Fibroblast of mammary gland (primary cell): ENCODE measurements at places on chromosomes 5 and 9.

GRCh38 chr5:179198825-179199224 is 138.7 kb downstream of the ZNF354C start:
- DNase-seq = no peak

DNA sequence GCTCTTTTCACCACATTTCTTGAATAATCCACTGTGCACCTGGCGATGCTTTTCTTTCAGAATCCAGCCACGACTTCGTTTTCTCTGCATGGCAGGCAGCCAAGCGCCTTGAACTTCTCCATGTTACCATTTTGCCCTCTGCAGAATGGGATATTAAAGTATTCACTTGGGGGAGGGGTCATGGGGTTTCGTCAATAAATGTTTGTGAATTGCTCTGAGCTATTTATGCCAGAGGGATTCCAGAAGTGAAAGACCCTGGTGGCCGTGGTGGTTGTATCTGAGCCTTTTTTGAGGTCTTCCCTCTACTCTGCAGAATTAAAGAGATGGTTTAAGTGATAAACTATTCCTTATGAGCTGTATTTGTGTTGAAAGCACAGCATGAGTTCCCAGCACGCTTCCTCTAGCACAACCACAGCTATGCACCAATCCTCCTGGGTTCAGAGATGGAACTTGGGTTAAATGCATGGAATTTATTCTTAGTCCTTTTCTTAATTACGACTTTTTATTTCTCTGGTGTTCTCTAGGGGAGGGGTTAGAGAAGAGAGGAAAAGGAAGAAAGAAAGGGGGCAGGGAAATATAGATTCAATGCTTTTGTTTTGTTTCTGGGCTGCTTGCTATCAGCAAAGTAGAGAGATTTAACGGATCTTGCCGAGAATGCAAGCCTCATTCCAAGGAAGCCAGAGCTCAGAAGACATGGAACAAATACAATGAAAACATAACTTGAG is 478.2 kb upstream of the TNC start:
- peak; percentile 97 for DNase-seq

DNA sequence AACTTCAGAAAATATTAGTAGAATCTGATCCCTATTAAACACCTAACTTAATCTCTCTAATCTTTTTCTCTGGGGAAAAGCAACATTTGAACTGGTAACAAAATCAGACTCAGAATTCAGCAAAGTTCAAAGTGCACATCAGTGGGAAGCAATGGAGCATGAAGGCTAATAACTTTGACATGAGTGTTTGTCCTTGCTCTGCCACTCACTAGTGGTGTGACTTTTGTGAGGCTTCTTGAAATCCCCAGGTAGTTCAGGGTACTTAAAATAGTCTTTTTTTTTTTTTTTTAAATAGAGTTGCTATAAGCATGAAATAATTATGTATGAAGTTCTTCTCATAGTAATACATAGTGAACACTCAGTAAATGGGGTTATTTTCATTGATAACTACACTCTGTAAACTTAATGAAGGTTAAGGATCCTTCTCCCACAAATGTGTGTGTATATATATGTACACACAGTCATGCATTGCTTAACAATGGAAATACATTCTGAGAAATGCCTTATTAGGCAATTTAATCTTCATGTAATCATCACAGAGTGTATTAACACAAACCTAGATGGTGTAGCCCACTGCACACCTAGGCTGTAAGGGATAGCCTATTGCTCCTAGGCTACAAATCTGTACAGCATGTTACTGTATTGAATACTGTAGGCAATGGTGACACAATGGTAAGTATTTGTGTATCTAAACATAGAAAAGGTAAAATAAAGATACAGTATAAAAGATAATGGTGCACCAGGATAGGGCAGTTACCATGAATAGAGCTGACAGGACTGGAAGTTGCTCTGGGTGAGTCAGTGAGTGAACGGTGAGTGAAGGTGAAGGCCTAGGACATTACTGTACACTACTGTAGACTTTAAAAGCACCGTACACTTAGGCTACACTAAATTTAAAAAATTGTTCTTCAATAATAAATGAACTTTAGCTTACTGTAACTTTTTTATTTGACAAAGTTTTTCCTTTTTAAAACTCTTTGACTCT is 73.3 kb upstream of the HMHB1 start:
- no peak for DNase-seq

DNA sequence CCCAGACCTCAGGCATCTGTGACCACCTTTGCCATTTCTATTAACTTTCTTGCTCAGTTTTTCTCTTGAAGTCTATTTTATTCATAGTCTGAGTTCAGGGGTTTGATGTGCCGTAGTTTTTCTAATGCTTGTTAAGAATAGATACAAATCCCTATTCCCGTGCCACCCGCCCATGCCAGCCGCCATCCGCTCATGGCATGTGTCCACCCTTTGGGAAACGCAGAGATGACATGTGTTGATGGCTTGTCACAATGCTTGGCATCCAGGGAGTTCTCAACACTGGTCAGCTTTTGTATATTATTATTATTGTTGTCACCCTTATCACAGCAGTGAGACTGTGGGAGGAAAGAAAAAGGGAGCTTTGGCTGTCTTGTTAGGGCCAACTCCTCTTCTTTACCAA is 17.3 kb upstream of the ANGPTL2 start:
- no peak for DNase-seq

- DNase-seq = no peak
These were observed 120.0 kb downstream of the DAB2IP start for GRCh38 chr9:121771418-121771817.

DNA sequence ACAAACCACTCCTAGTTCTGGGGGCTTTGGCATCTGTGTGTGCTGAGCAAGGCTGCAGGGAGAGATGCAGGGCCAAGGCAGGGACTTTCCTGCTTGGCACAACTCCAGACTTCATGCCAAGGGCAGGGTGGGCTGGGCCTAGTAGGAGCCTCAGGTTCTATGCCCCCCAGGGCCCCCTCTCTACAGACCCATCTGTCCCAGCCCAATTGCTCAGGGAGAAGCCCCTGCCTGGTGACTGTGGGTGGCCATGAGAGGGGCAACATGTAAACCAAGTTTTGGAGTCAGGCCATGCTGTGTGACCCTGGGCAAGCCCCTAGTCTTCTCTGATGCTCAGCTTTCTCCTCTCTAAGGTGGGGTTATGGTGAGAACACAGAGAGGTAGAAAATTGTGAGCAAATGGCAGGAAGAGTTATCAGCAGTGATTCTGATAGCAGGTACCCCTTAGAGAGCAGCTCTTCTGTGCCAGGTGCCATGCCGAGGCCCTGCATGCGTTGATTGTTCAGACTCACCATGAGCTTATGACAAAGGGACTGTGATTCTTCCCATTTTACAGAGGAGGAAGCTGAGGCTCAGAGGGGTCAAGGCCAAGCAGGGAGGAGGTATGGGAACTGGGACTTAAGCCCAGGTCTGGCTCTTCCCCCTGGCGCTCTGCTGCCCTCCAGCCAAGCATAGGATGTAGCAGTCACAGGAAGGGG is 5.2 kb downstream of the OLFML2A start:
- no peak for DNase-seq

- DNase-seq = peak; percentile 46
These were observed 438 bp downstream of the SOX30 start for GRCh38 chr5:157651623-157652376.

DNA sequence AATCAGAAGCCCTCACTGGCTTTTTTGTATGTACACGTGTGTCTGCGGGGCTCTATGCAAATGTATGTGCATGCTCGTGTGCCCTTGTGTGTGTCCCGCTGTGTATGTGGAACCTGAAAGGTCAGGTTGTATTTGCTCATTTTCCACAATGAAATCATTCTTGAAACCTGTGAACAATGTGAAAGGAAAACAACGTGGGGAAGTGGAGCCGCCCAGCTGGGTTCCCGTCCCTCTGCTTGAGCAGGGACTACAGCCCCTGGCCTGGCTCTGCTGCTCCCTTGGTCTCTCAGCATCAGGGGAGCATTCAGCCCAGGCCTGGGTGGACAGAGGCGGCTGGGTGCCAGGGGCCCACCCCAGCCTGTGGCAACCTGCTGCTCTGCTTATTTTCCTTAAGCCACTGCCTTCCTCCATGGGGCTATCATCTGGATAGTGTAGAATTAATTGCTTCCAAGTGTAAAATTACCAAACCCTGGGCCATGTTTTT is 3.0 kb downstream of the ECSCR start:
- no peak for DNase-seq

- no peak for DNase-seq
These were observed 78.4 kb downstream of the TMEM161B start for GRCh38 chr5:88190106-88190834.

- no peak for DNase-seq
These were observed 55.8 kb downstream of the NSD1 start for GRCh38 chr5:177189416-177189815.

GRCh38 chr9:81631218-81631745 is 58.1 kb downstream of the TLE1 start:
- DNase-seq = no peak

DNA sequence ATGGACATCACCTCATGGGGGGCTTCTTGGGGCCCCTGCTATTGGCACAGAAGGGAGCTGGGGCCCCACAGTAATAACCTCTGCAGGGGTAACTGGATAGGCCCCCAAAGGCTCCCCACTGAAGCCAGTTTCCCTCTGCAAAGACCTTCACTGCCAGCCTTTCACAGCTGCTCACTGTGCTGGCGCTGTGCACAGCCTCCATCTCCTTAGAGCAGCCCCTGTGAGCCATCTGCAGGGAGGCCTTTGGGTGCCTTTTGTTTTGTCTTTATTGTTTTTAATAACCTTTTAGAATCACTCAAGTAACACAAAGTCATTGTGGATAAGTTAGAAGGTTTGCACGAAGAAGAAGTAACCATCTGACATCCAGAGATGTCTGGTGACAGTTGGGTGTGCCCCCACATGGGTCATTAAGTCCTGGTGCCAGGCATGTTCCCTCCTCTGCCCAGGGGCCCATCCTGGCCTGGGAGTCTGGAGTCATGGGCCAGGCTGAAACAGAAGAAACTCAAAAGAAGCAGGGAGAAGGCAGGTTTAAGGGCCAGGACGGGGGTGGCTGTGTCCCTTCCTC is 42.7 kb downstream of the NCS1 start:
- DNase-seq = no peak

DNA sequence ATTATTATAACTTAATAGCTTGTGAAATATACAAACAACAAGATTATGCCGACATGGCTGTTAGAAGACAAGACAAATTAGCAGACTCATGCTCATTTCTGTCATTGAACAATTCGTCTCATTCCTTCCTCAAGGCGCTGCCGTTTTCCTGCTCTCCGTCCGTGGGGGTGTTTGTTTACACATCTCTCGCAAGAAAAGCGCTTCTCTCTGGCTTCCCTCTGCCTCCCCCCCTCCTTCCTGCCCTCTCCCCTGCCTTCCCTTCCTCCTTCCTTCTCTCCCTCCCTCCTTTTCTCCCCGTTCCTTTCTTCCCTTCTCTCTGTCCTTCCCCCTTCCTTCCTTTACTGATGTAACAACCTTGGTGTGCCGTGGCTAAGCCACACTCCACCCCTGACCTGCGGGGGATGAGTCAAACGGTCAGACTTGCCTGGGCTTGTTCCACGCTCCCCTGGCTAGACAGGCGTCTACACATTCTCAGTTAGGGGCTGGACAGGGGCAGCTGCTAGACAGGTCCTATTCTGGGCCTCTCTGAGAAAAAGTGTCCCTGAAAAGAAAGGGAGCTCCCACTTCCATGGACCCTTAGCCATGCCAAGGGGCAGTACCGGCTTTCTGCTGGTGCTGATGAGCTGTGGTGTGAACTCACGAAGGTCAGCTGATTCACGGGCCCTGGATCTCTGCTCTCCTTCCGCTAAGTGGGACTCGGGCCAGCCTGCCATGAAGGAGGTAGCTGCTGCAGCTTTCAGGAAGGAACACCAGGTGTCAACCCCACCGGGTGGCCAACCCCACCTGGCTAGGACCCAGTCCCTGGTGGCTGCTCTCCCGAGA is 32.0 kb upstream of the SPTLC1 start:
- peak; percentile 93 for DNase-seq

GRCh38 chr5:81212211-81212751 is 20.8 kb upstream of the CKMT2 start:
- no peak for DNase-seq

- DNase-seq = no peak
These were observed 930 bp downstream of the ANKS6 start for GRCh38 chr9:98795295-98795955.

DNA sequence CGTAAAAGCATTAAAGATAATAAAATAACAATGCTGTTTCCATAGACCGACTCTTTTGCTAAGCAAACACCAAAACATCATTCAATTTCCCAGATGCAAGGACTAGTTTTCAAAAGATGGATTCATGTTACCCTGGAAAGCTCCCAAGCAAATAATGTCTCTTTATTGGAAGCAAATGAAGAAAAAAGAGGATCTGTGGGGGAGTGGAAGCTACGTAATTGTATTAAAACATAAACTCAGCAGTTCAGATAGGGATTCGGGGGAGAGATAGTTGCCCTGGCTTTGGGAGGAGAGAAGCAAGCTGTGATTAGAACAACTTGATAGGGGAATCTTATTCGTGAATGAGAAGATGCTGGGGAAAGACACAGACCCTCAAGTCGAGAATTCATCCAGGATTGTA is 491.0 kb upstream of the CLINT1 start:
- DNase-seq = no peak

DNA sequence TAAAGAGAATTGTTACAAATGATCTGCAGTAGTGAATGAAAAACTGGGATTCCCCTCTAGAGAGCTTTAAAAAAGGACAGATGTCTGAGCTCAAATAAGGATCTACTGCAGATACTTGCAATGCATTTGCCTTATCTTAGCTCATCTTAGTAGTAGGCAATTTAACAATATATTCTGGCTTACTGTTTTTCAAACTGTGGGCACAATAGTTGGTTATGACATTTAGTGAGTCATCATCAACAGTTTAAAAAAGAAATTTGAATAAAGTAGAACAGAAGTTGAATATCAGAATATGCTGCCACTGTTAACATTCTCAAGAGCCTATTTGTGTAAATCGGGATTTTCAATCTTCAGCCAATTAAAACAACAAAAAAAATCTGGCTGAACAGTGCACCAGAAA is 6.7 kb upstream of the CAST start:
- peak; percentile 67 for DNase-seq

DNA sequence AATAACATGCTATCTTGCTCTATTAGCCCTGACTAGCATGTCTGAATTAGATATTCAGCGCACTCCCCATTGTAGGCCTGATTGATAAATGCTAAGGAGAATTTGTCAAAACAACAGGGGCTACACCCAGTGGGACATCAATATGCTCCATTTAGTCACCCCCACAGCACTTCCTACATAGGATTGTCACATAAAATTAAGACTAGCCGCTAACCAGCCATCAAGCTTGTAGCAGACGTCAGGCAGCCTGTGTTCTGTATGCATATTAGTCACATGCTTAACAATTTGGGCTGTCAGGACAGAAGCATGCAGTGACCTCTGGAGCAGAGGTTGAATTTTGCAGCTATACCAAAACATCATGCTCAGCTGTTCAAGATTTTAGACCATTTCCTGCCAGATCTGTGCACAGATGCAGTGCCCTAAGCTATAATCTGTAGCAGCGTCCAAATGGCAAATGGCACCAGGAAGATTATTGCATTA is 197.4 kb upstream of the ISL1 start:
- no peak for DNase-seq

GRCh38 chr9:124293718-124294506 is 36.2 kb downstream of the NEK6 start:
- DNase-seq = no peak

GRCh38 chr5:131979816-131980215 is 31.6 kb downstream of the ACSL6 start:
- no peak for DNase-seq
